Fibroblast of skin of left biceps (primary cell): ENCODE measurements at places on chromosomes 12 and 14.
A peak's percentile ranks its signal among the peaks of the same experiment; 100 is the strongest.

DNA sequence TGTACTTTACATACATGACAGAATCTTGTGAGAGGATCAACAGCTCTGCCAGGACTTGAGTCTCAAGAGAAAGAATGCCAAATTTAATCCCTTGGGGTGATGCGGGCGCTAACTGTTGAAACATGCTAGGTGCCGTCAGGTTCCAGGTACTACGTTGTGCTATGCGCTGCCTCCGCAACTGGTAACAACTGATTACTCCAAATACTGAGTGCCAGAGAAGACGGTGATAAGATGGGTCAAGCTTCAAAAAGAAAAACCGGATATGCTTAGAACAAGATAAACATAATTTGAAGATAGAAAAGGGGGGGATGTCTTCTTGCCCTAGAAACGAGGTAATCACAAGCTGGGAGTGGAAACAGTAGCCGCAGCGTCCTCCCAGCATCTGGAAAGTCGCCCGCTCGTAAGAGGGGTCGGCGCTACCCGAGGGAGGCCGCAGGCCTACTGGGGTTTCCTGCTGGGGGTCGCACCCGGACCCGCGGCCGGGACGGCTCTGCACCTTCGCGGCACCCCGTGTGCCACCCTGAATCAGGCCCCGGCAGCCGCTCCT is 678 bp downstream of the ZBTB25 start:
- no peak for DNase-seq

DNA sequence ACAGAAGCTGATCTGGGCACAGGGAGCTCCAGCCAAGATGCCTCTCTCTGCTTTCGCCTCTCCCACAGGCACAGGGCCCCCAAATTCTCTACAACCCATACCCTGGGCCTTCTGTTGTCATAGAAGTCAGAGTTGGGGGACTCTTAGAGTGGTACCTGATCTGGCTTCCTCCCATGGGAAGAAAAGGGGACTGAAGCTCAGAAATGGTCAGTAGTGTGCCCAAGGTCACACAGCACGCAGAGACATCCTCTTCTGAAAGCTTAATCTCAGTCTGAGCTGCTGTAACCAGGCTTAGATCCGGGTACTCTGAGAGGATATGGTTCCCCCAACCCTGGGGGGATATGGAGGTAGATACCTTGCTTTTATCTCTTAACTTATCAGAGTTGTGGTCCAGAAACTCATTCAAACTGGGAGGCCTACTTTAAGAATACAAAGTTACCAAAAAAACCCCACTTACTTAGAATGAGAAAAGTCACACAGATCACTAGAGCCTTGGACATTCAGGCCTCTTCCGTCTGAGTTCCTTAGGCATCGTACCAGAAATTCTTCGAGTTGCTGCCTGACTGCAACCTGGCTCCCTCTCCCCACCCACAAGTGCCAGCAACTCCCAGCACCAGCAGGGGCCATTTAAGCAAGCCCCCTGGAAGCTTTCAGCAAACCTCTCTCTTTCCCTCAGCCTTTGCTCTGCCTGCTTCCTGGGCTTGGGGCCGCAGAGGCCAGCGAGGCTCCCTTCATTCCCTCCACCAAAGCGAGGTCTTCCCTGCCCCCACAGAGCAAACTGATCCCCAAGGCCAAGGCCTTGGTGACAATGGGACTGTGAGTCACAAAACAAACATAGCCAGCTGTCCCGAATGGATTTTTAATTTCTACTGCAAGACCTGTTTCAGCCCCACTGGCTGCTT is 13.9 kb downstream of the KRT7 start:
- DNase-seq = no peak

DNA sequence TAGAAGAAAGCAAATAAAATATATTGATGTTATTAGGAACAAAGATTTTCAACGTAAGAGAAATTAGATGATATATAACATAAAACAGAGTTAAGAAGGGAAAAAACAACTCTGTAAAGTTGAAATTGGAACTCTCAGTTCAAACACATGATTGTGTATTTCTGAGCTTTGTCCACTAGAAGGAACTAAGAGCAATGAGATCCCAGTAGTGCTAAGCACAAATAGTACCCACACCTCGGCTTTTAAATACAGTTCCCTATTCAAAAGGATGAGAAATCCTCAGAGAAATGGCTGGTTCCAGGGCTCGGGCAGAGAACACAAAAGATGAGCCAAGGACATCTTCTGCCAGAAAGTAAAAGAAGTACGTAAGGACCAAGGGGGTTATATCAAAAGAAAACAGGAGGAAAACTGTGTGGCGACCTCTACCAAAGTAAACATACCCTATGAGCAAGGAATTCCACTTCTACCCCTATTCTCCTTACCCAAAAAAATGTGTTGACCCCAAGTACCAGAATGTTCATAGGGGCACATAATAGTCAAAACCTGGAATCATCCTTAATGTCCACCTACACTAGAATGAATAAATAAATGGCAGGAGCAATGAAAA is 96.6 kb downstream of the SPTSSA start:
- DNase-seq = no peak

DNA sequence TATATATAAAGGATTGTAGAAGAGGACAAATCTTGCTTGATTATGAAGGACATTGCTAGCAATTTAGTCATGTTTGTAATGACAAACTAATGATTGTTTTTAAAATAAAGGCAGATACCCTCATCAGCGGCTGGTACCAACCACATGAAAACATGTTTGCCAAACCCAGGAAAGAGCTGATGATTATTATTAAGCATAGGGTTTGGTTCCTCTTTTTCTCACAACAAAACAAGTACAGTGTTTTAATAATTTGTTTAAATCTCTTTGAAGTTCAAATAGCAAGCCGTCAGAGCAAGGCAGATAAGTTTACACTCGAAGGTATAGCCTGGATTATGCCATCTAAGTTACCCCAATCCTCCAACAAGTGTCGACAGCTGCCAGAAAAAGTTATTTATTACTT is 5.3 kb upstream of the SINHCAF start:
- no peak for DNase-seq

GRCh38 chr12:3078086-3078820 is 1.1 kb downstream of the TSPAN9 start:
- no peak for DNase-seq

- DNase-seq = peak; percentile 24
These were observed at the start of gene ARHGEF25 for GRCh38 chr12:57611108-57611826. ARHGEF25 (plus strand) TSS chr12:57611435; CDS start chr12:57611895, 460 bp downstream.

DNA sequence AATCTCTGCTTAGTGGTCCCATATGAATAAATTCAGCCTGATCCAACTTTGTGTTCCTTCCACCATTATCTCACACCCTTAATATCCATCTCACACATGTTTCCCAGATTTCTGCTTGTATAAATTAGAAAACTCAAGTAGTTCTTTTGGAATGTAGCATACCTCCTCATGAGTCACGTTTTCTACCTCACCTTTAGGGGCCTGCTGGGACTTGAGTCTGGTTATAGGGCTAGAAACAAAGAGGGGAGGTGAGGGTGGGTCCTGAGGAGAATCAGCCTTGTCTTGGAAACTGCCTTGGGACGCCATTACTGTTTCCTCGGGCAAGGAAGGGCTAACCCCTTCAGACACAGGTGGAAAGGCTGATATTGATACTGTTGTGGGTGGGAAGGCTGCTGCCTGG is 51.1 kb downstream of the EMP1 start:
- DNase-seq = no peak

- DNase-seq = no peak
These were observed 23.8 kb downstream of the CYP46A1 start for GRCh38 chr14:99707921-99708320.

DNA sequence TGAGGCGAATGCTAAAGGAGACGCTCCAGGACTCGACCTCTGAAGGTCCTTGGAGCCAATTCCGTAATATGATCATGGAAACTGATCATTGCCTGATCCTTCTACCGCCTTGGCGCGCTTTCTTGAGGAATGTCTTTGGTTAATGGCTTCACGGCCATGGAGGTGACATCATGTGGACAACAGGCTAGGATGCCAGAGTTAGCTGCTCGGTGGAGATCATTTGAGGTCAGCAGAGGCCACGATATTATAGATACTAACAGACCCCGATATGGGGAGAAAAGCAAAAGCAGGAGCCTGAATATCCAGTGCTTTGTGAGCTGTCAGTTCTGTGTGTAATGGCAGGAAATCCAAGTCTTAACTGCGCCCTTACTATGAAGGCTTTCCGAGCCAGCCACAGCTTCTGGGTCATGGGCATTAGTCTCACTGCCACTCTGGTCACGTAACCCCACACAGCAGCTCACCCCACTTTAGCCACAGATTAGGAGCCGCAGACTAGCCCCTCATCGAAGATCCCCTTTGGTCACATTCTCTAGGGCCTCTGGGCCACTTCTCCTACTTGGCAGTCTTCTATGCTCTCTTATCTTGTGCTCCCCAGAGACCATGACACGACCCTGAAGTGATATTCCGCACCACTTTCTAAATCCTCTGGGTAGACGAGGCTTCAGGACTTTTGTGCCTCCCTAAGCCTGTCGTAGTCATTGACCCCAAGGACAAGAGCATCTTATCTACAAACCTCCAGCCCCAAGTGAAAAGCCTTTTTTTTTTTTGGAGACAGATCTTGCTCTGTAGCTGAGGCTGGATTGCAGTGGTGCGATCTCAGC is 724 bp upstream of the CS start:
- DNase-seq = peak; percentile 13

DNA sequence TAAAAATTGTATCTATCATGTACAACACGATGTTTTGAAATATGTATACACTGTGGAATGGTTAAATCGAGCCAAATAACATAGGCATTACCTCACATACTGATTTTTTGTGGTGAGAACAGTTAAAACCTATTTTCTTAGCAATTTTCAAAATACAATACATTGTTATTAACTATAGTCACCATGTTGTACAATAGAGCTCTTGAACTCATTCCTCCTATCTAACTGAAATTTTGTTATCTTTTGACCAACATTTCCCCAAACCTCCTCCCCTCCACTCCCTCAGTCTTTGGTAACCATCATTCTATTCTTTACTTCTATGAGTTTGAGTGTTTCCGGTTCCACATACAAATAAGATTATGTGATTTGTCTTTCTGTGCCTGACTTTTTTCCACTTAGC is 6.8 kb upstream of the SLC38A2 start:
- DNase-seq = no peak

DNA sequence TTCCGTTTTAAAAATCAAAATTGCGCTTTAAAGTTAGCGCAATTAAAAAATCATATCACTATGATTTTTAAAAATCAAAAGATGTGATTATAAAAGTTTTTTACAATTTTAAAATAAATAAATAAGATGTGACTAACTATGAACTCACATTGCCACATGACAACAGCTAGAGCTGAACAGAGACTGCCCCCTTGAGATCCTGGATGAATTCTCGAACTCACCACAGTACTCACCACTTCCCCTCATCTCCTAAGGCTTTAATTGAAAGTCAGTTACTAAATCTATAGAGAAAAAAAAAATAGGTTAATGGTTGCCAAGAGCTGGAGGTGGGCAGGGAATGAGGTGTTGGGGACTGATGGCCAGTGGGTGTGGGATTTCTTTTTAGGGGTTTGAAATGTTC is 384.2 kb downstream of the ZFP36L1 start:
- DNase-seq = no peak

DNA sequence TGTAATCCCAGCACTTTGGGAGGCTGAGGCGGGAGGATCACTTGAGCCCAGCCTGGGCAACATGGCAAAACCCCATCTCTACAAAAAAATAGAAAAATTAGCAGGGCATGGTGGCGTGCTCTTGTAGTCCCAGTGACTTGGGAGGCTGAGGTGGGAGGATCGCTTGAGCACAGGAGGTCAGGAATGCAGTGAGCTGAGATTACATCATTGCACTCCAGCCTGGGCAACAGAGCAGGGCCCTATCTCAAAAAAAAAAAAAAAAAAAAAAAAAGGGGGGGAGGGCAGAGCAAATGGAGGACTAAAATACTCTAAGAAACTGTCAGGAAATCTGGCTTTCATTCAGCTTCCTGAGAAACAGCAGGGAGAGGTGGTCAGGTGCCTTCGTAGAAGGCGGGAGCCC is 31.7 kb upstream of the TSPAN9 start:
- DNase-seq = no peak

GRCh38 chr12:76866726-76867125 is 12.1 kb downstream of the CSRP2 start:
- DNase-seq = peak; percentile 45

DNA sequence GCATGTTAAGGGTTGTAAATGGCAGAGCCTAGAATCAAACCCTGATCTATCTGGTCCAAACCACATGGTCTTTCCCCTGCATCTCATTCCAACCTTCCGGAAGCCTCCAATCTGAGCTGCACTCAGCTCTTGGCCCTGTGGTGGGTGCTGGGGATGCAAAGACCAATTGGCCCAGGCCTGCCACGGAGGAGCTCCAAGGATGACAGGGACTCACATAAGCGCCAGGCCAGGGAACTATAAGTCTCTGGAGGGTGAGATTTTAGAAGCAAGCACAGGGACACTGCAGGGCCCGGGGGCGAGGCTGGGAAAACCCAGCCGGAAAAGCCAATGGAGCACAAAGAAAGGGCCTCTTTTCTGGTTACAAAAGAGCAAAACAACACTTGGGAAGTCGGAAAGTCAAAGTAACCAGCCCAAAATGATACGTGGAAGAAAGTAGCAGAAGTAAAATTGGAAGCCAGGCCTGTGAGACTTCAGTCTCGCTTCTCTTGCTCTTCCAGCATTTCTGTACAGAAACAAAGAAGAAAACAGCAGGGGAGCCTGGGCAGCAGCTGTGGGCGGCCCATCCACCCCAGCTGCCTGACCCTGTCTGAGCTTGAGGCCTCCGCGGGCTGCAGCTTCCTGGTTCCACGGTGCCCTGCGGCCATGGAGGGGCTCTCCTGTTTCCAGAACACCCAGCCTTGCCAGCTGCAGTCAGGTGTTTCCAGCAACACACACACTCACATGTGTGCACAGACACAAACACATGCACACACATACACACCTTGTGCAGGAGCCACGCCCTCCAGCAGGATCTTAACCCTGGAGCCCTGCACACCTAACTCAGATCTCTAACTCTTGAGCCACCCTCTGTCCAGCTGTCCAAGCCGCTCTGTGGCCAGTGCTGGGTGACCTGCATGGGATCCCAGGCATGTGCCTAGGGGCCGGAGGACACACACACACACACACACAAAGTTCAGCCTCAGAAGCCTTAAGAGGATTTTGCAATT is 178.2 kb downstream of the BCL11B start:
- DNase-seq = no peak

- no peak for DNase-seq
These were observed 78.5 kb downstream of the MAP1LC3B2 start for GRCh38 chr12:116637589-116638150.

DNA sequence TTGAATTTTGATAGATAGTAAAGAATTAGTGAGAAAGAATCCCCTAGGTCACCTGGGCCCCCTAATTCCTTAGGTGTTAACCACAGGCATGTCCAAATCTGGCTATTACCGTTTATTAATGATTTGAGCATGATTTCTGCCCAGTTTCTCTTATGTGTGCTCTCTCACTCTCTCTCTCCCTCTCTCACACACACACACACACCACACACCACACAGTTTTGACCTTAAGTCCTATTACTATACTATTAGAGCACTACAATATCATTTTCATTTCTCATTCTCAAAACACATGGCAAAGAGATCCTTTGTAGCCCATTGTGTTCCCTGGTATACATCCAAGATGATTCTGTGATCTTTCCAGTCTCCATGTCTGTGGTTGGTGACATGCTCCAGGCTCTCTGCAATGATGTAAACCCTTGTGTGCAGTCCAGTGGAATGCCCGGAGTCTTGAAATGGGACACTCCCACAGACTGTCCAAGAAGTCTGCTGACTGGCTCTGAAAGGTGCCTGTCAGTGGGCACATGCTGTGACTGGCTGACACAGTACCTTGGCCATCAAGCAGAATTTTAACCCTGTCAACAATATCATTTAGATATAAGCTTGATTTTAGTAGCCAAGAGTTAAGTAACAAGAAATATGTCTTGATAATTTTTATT is 96.2 kb downstream of the FIGNL2 start:
- DNase-seq = peak; percentile 37

- no peak for DNase-seq
These were observed 306.3 kb downstream of the ATP23 start for GRCh38 chr12:58247633-58248032.
